ENCODE measurements at places on chromosomes 7 and 10. TPM values are rescaled to one million over a fixed set of nuclear protein-coding genes. Genes with fewer than 3 reads are reported as not detected.

GRCh38 chr10:16518822-16519221 is 2.9 kb downstream of the C1QL3 start:
- peak; percentile 78 for DNase-seq

GRCh38 chr10:29102233-29102632 is 186.6 kb upstream of the LYZL1 start:
- no peak for DNase-seq

DNA sequence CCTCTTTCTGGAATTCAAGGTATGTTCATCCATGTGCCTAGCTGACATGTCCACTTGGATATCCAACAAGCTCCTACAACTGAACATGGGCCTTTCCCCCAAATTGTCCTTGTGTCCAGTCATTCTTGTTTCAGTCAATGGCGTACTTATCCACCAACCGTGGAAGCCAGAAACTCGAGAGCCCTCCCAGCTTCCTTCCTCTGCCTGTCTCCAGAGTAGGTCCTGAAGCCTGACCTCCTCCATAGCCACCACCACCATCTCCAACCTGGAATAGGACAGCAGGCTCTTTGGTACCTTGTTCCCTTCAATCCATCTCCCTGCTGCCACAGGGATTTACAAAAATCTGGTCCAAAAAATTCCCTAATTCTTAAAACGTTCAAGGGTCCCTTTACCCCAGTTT is 305.1 kb downstream of the RPS24 start:
- DNase-seq = no peak

Gene CYP3A7
- not detected for total RNA-seq

Gene CLEC5A
- total RNA-seq = not detected

Gene ZMIZ1
- total RNA-seq = 50.4 TPM
